ENCODE measurements at places on chromosomes 4 and X.

GRCh38 chr4:84574069-84574720, 8.7 kb upstream of the CDS1 start:
- no peak for DNase-seq

DNA sequence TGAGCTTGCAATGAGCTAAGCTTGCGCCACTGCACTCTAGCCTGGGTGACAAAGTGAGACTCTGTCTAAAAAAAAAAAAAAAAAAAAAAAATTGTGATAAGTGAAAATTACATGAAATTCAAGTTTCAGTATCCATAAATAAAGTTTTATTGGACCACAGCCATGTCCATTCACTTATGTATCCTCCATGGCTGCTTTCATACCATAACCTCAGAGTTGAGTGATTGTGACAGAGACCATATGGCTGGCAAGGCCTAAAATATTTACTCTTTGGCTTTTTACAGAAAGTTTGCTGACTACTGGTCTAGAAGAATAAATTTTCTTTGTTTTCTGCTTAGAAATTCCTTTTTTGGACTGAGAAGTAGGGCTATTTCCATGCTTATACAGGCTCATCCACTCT, 11.8 kb upstream of the SHISA3 start:
- no peak for DNase-seq

DNA sequence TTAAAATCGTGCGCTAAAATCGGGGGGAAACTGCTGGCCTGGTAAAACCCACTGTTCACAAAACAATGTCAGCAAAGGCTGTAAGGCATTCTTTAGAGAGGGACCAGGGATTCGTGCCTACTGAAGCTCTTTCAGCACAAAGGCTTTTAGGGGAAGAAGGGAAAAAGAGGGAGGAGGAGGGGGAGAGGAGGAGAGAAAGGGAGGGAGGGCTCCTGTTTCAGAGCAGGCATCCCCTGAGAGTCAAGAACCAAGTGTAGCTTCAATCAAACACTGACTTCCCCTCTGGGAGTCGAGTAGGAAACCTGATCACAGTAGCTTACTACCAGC, 9.5 kb downstream of the BCOR start:
- peak; percentile 58 for DNase-seq

GRCh38 chrX:24542756-24543155, 77.7 kb downstream of the PDK3 start:
- peak; percentile 20 for DNase-seq

DNA sequence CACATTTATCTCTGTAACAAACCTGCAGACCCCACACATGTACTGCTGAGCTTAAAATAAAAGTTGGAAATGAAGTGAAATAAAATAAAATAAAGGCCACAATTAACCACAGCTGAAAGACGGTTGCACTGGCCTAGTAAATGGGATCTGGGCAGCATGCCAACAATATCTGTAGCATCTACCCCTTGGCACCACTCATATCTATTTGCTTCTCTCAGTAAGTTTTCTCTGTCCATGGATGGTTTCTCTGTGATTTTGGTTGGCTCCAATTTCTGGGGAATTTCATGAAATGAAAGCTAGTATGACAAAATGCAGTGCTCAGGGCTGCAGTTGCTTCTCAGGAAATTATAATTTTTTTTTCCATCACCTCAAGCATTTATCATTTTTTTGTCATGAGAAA, 172.0 kb upstream of the IL15 start:
- DNase-seq = no peak

- no peak for DNase-seq
Observed at GRCh38 chrX:132609362-132609848, 120.6 kb upstream of the MBNL3 start.

GRCh38 chr4:654503-654845, 19.6 kb downstream of the ATP5ME start:
- DNase-seq = no peak

- DNase-seq = peak; percentile 69
Observed at GRCh38 chr4:128517739-128518510, 230.3 kb upstream of the PGRMC2 start.

- no peak for DNase-seq
Observed at GRCh38 chr4:2136726-2137125, 77.6 kb downstream of the NAT8L start.

- no peak for DNase-seq
Observed at GRCh38 chrX:143304025-143304424, 213.2 kb downstream of the SPANXN3 start.

- DNase-seq = no peak
Observed at GRCh38 chr4:127641524-127641923, 8.8 kb downstream of the INTU start.

- DNase-seq = no peak
Observed at GRCh38 chr4:159240687-159241086, 137.8 kb downstream of the RAPGEF2 start.

DNA sequence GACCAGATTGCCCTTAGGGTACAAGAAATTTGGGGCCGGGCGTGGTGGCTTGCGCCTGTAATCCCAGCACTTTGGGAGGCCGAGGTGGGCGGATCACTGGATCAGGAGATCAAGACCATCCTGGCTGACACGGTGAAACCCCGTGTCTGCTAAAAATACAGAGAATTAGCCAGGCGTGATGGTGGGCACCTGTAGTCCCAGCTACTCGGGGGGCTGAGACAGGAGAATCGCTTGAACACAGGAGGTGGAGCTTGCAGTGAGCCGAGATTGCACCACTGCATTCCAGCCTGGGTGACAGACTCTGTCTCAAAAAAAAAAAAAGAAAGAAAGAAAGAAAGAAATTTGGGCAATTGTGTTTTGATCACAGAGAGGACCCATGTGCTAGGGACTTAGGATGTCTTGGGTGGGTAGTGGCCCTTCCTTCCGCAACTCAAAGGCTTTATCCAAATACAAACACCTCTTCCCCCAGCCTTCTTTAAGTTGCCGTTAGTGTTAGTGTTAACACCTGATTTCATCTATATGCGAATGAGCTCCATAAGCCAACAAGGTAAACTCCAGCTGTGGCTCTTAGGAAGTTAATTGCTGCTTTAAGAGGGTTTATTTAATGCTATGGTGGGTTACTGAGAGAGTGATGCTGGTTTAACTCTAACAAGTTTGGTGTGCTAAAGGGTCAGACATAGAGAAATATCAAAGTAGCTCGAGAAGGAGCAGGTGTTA, 8.6 kb upstream of the CCDC110 start:
- DNase-seq = no peak

- no peak for DNase-seq
Observed at GRCh38 chrX:11996810-11997209, 141.5 kb upstream of the FRMPD4 start.

- DNase-seq = no peak
Observed at GRCh38 chrX:50106051-50106675, 94.6 kb downstream of the AKAP4 start.

- DNase-seq = peak; percentile 73
Observed at GRCh38 chr4:8599657-8600056, 7.1 kb downstream of the CPZ start.

GRCh38 chr4:54213761-54214160, 15.3 kb upstream of the PDGFRA start:
- DNase-seq = no peak

DNA sequence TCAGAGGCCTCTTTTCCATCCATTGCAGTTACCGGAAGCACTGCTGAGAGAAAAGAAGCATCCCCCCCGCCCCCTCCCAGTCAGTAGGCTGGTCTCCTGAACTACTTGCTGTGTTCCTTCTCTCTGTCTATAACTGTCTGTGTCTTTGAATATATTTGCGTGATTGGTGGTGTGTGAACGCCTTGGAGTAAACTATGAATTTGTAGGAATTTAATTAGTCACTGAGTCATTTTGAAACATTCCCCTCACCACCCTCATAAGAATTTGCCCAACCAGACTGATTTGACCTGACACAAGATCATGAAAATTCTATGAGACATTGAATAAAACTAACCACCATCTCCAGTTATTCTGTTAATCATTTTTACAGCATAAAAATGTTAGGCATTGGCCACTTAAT, 6.7 kb upstream of the NXF3 start:
- DNase-seq = peak; percentile 23

DNA sequence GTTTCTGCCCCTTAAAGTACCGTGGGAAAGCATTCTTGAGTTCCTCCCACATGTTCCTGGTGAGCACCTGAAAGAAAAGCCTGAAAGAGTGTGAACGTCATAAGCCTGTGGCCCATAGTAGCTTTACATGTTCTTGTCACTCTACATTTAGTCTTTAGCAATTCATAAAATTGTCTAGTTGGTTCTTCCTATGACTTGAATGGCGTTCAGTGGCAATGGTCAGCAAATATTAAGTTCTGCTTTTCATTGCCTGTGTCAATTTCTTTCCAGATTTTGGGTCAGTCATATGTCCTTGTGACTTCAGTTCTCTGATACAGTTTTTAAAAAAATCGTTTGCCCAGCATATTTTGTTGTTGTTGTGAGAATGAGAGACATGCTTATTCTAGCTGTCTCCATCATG, 650.0 kb upstream of the BOD1L1 start:
- no peak for DNase-seq

GRCh38 chrX:67648361-67648760, 104.5 kb downstream of the AR start:
- no peak for DNase-seq

- no peak for DNase-seq
Observed at GRCh38 chr4:53589511-53589910, 1.8 kb downstream of the LNX1 start.

GRCh38 chrX:8847360-8847759, 46.2 kb upstream of the FAM9A start:
- DNase-seq = no peak

GRCh38 chrX:47247999-47248320, 15.2 kb downstream of the USP11 start:
- DNase-seq = no peak

- peak; percentile 30 for DNase-seq
Observed at GRCh38 chrX:72477781-72478181, 94.9 kb downstream of the HDAC8 start.

- no peak for DNase-seq
Observed at GRCh38 chr4:88967883-88968331, 89.1 kb downstream of the FAM13A start.

GRCh38 chr4:7328913-7329638, 105.7 kb downstream of the PSAPL1 start:
- DNase-seq = no peak

DNA sequence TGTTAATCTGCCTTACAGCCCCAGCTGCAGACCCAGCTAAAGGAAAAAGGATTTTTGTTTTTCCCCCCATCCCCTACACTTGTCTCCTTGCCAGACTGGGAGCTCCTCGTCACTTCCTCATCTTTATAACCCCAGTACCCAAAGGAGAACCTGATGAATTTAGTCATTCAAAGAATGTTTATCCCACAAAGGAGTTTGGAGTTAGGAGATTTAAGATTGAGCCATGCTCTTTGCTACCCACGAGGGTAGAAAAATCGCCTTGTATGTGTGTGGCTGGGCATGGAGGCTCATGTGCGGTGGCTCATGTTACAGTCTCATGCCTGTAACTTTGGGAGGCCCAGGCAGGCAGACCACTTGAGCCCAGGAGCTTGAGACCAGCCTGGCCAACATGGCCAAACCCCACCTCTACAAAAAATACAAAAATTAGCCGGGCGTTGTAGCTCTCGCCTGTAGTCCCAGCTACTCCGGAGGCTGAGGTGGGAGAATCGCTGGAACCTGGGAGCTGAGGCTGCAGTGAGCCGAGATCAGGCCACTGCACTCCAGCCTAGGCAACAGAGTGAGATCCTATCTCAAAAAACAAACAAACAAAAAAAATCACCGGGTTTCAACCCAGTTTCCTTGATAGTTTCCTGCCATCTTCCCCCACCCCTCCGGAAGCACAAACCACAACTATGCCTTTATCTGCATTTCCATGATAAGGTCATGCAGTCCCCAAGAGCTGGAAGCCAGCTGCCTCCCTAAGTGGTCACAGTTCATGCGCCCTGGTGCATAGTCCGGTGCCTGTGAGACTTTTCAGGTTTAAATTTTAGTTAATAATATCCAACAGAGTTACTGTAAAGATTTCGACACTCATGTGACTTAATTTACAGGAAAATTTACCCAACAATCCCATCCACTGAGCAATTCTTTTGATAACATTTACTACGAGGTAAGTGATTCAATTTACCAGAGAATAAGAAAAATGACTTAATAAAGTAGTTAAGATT, 1.5 kb downstream of the CFAP97 start:
- peak; percentile 50 for DNase-seq

- no peak for DNase-seq
Observed at GRCh38 chr4:137656661-137657060, 124.4 kb upstream of the PCDH18 start.

Data from eye (tissue), 1 donor.